Testis (tissue), 5 donors: ENCODE measurements at places on chromosomes 12 and 14.

- no peak for DNase-seq
Observed at GRCh38 chr12:130965668-130966067, 12.0 kb downstream of the ADGRD1 start.

DNA sequence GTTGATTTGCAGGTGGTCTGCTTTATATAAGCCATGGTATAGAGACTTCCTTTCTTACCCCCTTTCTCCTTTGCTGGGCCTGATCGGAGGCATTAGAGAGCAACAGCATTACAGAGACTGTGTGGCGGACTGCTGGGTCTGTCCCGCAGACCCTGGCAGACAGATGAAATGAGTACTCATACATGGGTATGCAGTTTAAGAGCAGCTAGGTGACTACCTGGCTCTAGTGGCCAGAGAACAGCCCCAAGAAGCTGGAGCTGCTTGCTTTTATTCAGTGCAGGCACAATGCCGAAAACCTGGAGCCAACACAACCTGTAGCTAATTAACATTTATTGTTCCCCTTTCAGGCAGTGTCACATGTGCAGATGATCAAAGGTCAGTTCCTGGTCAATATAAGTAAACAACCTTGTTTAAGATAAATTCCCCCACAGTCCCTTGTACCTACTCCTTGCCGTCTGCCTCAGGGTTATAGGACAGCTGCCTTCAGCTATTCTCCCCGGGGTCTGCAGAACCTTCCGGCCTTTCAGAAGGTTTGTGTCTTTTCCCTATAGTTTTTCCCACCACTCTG is 160.0 kb downstream of the TRHDE start:
- no peak for DNase-seq

GRCh38 chr14:101823066-101823465 is 61.6 kb downstream of the PPP2R5C start:
- DNase-seq, result no peak

- no peak for DNase-seq
Observed at GRCh38 chr12:27564612-27565213, 40.7 kb downstream of the PPFIBP1 start.
